ENCODE measurements at places on chromosomes 3 and 15. TPM values are rescaled to one million over a fixed set of nuclear protein-coding genes. Genes with fewer than 3 reads are reported as not detected.

Gene SH2D7
- total RNA-seq, result 0.29 TPM

Gene CHCHD4
- 1.7 TPM for total RNA-seq

Gene TIGIT
- total RNA-seq, result 1.1 TPM

DNA sequence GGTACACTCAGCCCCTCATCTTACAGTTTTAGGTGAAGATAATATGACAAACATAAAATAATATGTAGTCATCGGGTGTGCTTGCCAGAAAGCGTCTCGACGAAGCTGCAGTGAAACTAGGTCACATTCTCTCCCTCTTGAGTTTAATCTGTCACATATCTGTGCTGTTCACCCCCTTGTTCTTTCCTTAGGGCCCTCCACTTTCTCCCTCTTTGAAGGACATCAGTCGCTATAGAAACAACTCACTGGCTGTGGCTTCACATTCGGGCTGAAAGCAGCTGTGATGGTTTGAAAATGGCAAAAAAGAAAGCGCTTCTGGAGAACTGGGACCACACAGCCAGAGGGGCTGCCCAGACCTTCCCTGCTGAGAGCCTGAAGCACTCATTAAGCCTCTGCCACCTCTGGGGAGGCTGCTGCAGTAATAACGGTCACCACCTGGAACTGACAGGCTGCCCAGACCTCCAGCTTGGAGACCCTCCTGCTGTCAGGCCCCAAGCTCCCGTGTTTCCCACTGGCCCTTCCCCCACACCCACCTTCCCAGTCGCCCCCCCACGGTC lies 50.3 kb downstream of the ABTB1 start:
- peaks cover 35% of the 10 kb centered on the region for H3K4me1 ChIP-seq
- H3K27ac ChIP-seq, result peak overlapping the region; percentile 19
- no peak for DNase-seq
- no peak overlapping the region for H3K4me3 ChIP-seq
- H3K27me3 ChIP-seq, result no peaks in the 10 kb centered on the region
- H3K36me3 ChIP-seq, result no peaks in the 10 kb centered on the region

GRCh38 chr3:6518709-6519345 lies 342.1 kb upstream of the GRM7 start:
- no peaks in the 10 kb centered on the region for H3K4me1 ChIP-seq
- DNase-seq, result no peak
- H3K36me3 ChIP-seq, result no peaks in the 10 kb centered on the region

DNA sequence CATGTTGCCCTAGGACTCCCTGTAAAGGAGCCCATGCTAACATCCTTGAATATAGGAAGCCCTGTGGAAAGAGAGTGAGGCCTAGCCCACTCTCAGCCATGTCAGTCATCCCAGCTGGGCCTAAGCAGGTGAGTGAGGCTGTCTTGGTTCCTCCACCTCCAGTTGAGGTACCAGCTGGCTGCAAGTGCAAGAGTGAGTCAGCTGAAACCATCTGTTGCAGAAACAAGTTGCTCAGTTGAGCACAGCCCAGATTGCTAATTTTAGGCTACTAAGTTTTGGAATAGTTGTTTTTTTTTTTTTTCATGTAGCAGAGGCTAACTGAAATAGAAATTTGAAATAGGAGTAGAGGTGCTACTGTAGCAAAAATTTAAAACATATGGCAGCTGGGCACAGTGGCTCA lies 43.7 kb upstream of the ADPGK start:
- no peaks in the 10 kb centered on the region for H3K27me3 ChIP-seq
- H3K4me1 ChIP-seq, result no peaks in the 10 kb centered on the region
- no peak overlapping the region for H3K27ac ChIP-seq
- no peaks in the 10 kb centered on the region for H3K36me3 ChIP-seq

DNA sequence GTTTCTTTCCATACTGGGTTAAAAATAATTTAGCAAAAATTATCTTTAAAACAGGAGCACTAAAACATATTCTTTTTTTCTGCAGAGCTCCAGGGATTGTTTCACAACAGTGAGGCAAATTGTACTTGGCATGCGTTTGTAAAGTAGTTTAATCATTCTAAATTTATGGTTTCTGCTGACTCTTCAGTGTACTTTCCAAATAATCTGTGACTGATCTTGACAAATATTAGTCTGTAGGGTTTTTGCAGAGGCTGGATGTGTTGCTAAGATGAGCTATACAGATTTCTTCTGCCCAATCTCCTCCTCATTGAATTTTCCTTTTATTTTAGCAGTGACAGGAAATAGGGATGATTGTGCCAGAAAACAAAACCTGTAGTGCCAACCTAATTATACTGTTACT lies 328.0 kb upstream of the MANF start:
- H3K36me3 ChIP-seq, result no peaks in the 10 kb centered on the region
- H3K27me3 ChIP-seq, result no peaks in the 10 kb centered on the region
- H3K4me1 ChIP-seq, result no peaks in the 10 kb centered on the region
- DNase-seq, result no peak
- no peak overlapping the region for H3K27ac ChIP-seq
- H3K4me3 ChIP-seq, result no peak overlapping the region

DNA sequence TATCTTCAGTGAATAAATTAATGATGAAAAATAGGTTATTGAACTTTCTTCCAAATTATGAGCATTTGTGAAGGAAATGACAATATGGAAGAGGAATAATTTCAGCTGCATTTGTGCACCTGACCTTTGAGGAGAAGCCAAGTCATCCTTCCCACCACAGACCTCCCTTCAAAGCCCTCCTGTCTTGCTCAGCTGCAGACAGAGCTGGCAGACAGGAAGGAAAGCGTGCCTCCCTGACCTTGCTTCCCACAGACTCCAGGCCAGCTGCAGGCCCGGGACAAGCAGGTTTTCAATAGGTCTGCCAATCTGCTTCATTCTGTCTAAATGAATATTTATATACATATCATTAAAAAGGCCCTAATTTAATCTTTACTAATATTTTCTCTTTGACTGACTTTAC lies 152.9 kb upstream of the RBMS3 start:
- no peak for DNase-seq
- no peaks in the 10 kb centered on the region for H3K36me3 ChIP-seq
- no peak overlapping the region for H3K4me3 ChIP-seq
- no peaks in the 10 kb centered on the region for H3K4me1 ChIP-seq
- no peaks in the 10 kb centered on the region for H3K27me3 ChIP-seq

- no peaks in the 10 kb centered on the region for H3K27me3 ChIP-seq
- no peak overlapping the region for H3K27ac ChIP-seq
- DNase-seq, result no peak
Measured at GRCh38 chr3:30221619-30222018, 384.8 kb upstream of the TGFBR2 start.
